Panc1 (cell line): ENCODE measurements at places on chromosomes 16 and 17. TPM values are rescaled to one million over a fixed set of nuclear protein-coding genes. Genes with fewer than 3 reads are reported as not detected.

Gene TEX14
- total RNA-seq: not detected

Gene ANKFY1
- 38.6 TPM for total RNA-seq

Gene MAPK8IP3
- total RNA-seq: 108 TPM

Gene CCDC92B
- 0.51 TPM for total RNA-seq
